ENCODE measurements at places on chromosomes 1 and 21.

DNA sequence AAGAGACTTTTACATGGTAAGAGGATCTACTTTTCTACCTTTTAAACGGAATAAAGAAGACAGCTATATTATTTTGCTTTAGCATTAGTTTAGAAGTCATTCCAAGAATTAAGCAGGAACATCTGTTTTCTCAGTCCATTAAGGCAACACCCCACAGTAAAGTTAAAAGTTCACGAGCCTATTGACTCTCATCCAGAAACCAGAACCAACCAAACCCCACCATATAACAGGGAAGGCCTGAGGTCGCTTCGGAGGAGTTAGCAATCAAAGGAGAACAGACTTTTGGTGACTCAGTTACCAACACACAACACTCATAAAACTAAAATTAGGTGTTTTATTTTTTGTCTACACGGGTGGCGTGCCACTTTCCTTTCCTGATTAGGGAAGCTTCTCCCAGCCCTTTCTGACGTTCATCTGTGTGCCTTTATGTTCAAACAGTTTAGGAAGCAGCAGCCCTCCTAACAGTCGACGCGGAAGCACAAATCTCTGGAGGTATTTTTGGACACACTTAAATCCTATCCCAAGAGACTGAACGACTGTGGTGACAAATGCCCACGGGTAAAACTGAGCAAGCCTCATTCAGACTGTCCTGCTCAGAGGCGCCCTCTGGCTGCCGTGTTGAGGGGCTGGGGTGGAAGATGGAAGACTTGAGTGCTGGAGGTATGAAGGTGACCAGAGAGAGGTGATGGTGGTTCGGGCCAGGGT lies 8.6 kb upstream of the PLA2G2C start:
- DNase-seq = peak; percentile 74

DNA sequence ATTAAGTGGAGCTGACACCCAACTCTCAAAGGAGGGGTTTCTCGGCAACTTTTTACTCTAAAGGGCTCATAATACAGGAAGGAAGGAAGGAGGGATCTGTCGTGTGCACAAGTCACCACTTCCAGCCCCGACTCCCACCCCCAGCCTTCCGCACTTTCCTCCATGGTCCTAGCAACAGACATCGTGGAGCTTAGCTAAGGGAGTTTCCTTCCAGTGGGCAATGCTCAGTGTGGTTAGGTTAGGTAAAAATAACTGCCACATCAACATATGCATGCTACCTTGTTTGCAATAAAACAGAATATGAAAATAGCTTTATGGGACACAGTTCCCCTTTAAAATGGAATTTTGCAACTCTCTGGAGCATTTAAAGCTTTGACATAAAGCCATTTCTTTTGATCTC lies 35.2 kb downstream of the KANK4 start:
- no peak for DNase-seq

DNA sequence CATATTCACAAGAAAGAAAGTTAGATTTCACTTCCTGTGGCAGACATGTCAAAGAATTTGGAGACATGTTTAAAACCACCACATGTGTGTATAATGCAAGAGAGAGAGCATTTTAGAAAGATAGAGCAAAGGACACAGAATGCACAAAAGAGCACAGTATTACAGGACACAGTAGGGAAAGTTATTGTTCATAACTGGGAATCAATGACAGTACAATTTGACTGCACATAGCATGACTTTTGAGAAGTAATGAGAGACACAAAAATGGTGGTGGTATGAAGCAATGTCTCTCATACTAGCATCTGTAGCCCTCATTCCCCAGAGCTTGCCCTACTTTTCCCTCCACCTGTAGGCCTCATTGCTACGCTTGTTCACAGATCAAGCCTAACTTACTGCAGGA lies 499.2 kb downstream of the PTPRC start:
- no peak for DNase-seq

GRCh38 chr1:171038284-171038683 lies 52.4 kb upstream of the FMO3 start:
- no peak for DNase-seq

DNA sequence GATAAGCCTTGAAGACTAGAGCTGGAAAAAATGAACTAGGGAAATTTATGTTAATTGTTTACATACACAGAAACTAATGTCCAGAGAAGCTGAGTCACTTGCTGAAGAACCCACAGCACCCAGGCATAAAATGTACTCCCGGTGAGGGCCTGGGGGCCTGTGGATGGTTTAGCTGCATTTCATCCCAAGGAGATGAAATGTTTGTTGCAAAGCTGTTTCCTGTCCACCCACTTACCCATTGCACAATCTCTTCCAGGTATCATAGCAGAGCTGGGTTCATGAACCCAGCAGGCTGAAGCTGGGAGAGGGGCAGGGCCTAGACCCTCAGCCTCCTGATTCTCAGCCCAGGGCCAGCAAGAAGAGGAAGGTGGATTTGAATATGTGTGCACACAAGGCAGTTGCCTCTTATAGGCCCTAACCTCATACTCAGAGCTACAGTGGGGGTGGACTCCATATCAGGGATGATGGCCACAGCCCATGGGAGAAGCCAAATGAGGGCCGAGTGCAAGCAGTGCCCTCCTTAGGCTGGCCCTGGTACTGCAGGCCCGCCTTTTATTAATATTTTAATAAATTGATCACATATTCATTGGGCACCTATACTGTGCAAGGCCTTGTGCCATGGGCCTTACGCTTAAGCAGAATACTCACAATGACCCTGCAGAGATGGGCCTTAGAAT lies 110.8 kb downstream of the LACTBL1 start:
- DNase-seq = no peak

DNA sequence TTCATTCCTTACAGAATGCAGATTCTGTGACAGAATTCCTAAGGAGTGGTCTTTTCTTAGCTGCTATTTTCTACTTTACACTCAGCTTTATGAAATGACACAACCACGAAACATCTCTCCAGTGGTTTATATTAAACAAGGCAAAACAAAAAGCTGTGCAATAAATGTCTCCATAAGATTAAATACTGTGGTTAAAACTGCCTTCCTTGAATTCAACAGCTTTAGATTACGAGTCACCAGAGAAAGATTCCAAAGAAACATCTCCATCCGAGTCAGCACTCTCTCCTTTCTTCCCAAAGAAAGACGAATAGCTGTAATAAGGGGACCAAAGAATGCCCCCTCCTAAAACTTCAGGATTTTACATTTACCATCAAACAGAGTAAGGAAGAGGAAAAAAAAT lies 4.6 kb upstream of the C1orf87 start:
- DNase-seq = no peak

GRCh38 chr1:24502065-24502708 lies 449 bp upstream of the RCAN3 start:
- DNase-seq = peak; percentile 88

GRCh38 chr1:201566933-201567801 lies 28.2 kb downstream of the NAV1 start:
- DNase-seq = no peak

DNA sequence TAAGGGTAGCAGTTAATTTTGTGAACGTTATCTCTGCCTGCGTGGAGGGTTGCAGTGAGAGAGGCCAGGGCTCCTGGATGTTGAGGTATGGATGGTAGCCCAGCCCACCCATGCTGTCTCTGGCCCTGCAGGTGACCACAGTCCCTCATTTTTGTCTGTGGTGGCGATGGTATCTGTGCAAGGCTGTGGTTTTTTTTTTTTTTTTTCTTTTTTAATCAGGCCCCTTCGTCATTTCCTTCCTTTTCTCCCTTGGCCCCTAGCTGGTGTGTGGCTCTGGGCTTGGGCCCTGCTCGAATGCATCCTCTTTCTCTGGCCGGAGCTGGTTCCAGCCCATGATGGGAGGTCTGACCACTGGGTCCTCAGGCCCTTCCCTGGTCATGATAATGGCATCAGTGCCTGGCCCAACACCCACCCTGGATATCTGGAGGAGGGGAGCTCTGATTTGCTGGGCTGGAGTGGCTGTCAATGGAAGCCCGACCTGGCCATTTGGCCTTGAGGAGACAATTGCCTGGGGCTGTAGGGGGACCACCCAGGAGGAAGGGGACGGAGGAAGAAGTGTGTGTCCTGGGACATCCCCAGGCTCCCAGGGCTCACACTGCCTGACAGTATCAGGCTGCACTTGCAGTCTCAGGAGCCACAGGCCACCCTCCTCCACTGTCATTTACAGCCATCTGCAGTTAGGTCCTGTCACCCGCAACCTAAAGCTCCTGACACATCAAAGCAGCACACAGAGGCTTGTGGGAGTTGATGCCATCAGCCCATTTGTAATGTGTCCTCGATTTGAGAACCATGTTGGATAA lies 8.1 kb upstream of the RNF187 start:
- peak; percentile 25 for DNase-seq

DNA sequence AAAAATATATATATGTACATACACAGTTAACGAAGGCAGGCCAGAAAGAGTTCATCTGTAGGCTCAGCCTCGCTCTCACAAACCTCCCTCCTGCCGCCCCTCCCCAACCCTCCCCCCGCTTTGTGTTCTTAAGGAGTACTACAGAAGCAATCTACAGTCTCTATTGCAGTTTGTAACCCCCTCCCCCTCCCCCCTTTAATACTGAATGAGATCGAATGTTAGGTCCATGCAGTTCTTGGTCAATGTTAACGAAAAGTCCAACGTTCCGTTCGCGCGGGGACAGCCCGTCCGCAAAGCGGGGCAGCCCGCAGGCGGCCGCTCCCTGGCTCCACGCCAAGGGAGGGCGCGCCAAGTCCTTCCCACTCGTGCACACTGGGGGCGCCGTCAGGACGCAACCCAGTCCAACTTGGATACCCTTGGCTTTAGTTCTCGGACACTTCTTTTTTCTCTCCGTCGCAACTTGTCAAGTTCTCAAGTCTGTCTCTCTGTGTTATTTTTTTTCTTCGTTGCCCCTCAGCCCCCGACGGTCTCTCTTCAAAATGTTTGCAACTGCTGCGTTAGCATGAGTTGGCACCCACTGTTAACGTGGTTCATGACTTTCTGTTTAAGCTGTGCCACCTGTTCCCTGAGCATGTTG lies 2.2 kb downstream of the JUN start:
- peak; percentile 68 for DNase-seq

GRCh38 chr1:31596737-31597097 lies 20.4 kb downstream of the TINAGL1 start:
- no peak for DNase-seq

DNA sequence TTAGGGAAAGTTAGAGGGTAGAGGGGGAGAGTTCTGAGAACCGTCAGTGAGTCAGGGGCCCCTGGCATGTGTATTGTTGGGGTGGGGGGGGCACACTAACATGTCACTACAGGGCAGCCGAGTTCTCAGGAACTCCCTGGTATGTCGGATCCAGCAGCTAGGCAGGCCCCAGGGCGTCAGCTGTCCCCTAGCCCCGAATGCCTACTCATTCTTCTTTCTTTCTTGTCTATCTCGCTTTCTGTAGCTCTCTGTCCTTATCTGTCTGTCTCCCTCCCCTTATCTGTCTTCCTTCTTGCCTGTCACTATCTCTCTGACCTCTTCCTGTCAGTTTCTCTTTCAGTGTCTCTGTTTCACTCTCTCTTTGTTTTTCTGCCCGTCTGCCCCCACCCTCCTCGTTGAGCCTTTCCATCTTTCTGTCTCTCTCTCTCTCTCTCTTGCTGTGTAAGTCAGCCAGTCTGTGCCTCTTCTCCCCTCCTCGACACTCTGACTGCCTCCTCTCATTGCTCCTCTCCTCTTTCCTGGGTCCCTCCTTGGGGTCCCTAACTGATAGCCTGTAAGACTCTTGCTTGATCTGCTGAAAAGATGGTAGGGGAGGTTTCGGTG lies 2.4 kb downstream of the NTRK1 start:
- no peak for DNase-seq

DNA sequence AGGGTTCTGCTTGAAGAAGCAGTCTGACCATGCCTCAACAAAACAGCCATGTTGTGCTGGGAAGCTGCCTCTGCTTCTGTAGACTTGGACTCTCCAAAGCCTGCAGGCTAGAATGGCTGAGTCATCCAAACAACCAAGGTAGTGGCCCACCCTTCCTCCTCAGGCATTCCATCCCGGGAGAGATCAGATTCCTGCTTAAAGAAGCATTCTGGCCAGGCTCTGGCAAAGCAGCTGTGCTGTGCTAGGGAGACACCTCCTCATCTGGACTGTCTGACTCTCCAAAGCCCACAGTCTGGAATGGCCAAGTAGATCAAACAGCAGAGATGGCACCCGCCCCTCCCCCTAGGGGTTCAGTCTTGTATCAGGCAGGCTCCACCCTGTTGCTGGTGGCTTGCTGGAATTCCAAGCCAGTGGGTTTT lies 38.3 kb upstream of the F3 start:
- DNase-seq = no peak

- DNase-seq = no peak
These were observed 37.3 kb downstream of the CAMK2N1 start for GRCh38 chr1:20448671-20449071.

DNA sequence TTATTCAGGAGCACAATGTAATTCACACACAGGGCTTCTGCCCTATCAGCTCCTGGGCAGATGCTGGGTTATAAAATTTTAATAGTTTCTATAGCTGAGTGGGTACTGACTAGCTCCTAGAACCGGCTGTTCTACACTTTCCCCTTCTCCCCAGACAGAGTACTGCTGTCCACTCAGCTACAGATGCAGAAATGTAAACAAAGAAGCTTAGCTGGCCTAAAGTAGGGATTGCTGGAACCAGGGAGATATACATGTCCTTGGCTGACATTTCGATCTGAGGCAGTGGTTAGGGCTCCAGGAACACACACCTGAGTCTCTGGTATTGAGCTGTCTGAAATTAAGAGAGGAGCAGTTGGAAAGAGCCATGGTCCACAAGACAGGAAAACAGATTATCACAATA lies 211.5 kb upstream of the USP24 start:
- no peak for DNase-seq

DNA sequence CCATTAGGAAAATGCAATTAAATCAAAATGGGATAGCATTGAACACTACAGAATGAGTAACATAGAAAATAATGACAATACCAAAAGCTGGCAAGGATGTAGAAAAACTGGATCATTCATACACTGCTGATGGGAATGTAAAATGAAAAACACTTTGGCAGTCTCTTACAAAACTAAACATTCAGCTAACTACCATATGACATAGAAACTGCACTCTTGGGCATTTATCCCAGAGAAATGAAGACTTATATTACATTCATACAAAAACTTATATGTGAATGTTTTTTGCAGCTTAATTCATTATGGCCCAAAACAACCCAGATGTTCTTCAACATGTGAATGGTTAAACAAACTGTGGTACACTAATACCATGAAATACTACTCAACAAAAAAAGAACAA lies 66.4 kb downstream of the ANKRD13C start:
- DNase-seq = no peak

DNA sequence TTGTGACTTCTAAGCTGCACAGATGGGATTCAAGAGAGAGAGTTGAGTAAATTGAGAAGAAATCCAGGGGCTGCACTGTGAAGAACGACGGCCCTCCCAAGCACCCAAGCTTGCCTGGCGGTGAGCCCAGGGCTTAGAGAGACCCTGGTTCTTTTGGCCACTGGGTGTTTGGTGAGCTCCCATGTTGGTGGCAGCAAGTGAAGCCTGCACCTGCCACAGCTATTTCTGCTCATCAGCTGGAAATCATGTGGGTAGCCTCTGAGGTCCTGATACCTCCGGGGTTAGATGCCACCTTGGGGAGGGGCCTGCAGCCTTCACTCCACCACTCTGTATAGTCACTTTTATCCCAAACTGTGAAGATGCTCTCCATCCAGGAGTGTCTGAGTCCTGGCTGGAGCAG lies 6.2 kb upstream of the BTG2 start:
- DNase-seq = no peak
